Thymus (tissue), 14 donors: ENCODE measurements at places on chromosomes 2 and 18.

- no peak for DNase-seq
Measured at GRCh38 chr2:129301431-129301913, 678.0 kb upstream of the RAB6C start.

DNA sequence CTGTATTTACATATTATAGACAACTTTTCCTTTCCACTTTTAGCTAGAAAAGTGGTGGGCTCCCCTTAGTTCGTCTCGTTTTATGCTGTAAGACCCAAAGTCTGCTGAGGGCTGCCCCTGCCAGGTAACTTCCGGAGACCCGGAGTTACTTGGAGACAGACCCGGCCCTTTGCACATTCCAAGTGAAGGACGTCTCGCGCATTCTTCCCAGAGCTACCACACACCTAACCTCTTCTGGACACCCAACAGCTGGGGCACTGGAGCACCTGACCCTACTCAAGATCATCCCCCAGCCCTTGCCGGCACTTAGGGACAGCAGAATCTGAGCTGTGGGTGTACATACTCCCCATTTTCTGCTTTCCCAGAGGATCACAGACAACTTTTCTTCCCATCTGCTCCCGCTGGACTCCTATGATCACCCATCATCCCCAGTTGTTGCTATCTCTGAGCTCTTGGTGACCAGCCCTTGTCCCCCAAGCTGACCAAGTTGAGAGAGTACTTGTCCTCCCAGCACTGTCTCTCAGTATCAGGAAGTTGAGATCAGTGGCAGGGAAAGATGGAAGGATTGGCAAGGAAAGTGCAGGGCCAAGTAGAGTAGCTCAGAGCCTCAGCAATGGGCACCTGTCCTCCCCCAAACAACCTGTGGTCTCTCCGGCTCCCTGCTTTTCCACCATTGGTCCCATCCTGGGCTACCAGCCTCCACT, 8.4 kb upstream of the SATB2 start:
- no peak for DNase-seq

- no peak for DNase-seq
Measured at GRCh38 chr18:11587846-11588245, 21.6 kb upstream of the SLC35G4 start.

GRCh38 chr2:239361311-239361642, 39.5 kb downstream of the HDAC4 start:
- no peak for DNase-seq

GRCh38 chr18:57961876-57962505, 82.0 kb upstream of the NEDD4L start:
- DNase-seq = no peak

DNA sequence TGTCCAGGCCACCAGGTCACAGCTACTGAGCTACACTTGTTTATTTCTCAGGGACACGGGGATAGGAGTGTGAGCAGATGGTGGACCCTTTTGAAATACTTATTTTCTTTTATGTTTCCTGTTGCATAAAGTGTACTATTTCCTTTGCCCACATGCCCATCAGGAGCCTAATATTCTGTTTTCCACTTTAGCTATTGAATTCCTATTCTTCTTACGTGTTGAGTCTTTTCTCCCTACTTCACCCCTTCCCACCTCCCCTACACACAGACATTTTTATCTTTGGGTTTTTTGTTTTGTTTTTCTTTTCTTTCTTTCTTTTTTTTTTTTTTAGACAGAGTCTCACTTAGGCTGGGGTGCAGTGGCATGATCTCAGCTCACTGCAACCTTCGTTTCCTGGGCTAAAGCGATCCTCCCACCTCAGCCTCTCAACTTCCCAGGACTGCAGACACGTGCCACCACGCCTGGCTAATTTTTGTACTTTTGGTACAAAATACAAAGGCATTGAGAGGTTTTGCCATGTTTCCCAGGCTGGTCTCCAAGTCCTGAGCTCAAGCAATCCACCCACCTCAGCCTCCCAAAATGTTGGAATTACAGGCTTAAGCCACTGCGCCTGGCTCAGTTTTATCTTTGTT, 5.2 kb upstream of the GPR55 start:
- no peak for DNase-seq

DNA sequence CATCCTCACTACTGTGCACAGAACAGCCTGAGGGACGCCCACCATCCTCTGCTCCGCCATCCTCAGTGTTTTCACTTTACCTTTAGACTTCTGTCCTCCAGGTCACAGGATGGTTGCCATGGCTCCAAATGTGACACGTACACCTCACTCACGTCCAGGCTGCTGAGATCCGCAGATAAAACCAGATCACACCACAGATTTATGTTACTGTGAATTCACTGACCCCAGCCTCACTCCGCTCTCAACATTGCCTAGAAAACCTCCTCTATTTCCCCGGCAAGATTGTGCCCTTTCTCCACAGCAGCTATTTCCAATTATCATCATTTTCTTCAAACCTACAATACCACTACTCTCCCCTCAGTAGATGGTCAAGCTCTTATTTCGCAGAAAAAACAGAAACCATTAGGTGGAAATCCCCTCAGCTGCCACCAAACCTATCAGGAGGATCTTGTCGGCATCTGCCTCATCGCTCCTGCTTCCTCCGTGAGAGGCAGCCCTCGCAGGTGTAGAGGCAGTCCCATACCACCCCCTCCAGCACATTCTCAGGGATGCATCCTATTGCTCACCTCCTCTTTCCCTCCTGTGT, 49.8 kb upstream of the SLC1A4 start:
- no peak for DNase-seq

DNA sequence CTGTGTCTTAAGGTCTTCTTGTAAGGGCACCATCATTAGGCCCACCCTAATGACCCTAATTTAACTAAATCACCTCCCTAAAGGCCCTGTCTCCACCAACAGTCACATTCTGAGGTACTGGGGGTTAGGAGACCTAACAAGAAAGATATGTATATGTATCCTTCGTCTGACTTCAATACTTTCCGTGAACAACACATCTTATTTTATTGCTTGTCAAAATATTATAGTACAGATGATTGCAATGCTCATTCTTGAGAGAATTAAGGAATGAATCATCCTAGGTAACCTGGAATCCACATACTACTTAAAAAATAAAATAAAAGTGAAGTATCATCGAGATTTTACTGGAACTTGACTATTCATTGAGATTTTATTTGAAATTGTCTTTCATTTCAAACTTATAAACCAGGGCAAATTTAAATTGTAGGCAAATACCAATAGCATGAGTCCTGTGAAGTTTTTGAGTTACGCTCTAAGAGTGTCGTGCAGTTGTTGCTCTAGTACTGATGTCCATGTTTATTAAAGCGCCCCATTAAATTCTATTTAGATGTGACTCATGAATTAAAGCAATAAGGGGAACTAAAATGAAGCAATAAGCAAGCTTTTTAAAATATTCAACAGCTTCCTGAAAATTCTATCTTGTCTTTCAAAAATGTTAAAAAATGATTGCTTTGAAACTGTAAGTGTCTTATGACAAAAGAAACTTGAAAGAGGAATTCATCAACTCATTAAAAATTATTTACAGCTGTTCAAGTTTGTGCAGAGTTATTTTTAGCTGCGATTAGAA, 40.0 kb downstream of the CCDC102B start:
- DNase-seq = no peak

DNA sequence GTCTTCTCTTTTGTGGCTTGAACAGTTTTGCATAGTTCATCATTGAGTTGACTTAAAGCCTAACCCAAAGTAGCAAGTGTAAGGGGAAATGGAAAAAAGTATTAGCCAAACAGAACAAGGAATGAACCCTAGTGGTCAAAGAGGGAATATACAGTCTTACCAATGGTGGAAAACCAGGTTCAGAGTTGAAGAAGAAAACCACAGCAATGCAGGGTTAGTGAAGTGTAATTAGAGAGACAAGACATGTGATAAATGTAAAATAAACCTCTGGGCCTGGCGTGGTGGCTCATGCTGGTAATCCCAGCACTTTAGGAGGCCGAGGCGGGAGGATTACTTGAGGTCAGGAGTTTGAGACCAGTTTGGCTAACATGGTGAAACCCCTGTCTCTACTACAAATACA, 2.4 kb downstream of the TTN start:
- peak; percentile 22 for DNase-seq

DNA sequence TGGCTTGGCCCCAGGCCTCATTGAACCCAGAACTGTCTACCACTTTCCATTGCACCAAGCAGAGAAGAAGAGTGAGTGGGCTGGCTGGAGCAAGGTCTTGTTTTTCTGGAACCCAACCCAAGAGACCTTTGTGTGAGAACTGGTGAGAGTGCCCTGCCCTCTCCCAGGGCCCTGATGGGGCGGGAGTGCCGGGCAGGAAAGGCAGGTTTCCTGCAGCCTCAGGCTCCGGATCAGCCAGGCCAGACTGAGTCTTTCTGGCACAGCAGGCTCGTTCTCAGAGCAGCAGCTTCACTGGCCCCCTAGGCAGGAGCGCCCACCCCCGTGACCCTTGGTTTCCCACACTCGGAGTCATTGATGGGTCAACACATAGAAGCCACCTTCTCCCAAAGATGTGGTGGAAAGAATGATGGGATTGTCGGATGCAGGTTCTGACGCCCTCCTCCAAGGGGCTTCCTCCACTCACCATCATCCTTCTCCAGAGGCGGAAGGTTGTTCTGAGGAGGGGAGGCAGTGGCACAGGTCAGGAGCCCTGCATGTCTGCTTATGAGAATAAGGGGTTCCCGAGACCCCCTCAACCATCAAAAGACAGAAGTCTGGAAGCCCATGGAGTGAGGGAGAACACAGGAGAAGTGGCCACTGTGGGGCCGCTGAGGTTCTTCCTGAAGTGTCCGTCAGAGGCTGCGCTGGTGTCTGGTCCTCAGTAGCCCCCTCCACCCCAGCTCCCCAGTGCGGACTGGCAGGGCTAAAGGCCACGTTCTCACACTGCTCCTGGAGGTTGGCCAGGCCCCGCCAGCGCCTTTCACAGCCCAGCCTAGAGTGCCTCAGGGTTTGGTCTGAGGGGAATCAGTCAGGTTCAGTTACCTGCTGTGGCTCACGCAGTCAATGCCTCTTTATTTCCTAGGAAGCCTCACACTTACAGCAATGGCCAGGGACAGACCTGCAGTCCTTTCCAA, 62.8 kb upstream of the LAPTM4A start:
- no peak for DNase-seq

DNA sequence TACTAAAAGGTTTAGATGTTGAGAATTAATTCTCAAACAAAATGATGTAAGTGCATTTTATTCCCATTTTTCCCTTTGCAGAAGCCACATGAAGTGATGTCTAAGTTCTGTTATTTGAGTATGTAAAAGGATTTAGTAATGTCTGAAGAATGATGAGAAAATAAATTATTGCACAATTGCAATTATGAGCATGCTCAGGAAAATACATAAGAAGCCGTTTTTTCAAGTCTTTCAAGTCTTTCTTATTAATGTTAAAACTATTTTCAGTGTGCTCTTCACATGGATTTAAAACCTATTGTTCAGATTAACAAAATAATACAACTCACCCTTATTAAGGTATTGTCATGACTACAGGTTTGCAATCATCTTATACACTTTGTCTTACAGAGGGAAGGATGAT, 331.4 kb upstream of the NETO1 start:
- DNase-seq = no peak

- DNase-seq = no peak
Measured at GRCh38 chr2:226705965-226706364, 93.7 kb downstream of the IRS1 start.

DNA sequence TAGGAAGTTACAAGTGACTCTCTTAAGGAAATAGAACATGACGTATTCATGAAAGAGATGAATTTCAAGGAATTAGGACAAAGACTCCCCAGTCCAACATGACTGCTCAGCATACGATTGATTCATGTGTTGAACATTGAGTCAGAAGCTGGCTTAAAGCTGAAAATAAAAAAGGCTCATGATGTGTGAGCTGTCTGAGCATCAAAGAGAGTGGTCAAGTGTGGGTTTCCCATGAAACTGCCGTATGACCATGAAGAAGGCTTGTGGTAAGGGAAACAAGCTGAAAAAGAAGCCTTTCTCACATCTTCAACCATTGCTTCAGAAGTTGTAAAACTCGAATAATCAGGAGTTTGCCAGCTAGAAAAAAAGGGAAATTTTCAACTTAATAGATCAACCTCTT, 201.9 kb upstream of the APCDD1 start:
- DNase-seq = no peak

DNA sequence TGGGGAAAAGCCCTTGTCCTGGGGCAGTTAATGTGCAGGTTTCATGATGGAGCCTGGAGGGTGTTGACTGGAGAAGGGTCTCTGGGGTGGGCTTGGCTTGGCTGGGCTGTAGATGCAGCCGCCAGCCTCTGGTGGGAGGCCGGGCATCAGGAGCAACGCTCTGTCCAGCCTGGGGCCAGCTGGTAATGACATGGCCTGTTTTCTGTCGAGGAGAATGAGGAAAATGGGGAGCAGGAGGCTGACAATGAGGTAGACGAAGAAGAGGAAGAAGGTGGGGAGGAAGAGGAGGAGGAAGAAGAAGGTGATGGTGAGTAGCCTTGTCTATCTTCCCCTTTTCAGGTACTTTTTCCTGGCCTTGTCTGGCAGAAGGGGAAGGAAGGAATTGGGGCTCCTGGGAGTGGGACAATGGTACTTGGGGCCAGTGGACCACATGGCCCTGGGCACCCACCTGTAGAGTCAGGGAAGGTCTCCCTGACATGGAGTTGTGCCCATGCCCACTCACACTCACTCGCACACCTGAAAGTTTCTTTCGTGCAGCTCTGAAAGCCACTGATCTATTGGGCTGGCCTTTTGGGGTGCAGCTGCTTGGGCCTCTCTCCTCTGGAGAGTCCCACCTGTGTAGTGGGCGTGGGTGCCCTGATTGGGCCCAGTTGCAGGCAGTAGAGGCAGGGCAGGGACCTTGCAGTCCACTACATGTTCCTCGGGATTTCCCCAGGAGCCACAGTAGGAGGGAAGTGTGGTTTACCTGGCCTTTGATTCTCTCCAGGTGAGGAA, 3.5 kb downstream of the PTMA start:
- no peak for DNase-seq

DNA sequence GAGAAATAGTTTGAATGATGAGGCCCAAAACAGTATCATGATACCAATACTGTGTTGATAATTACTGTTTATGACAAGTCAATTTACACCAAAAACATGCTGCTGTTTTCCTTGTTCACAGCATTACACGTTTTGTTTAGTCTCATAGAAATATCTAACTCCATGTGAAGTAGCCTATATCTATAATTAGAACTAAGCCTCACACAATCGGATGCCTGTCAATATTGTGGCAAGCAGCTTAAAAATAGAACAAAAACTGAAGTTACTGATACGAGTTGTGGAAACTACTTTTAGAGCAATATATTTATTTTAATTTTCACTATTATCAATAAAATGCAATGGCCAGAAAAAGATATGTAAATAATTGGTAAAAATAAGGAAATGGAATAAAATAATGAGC, 470.8 kb downstream of the ZEB2 start:
- no peak for DNase-seq

GRCh38 chr18:63260380-63260754, 59.2 kb downstream of the BCL2 start:
- DNase-seq = no peak
